ENCODE measurements at places on chromosomes 6 and 20.

GRCh38 chr20:54837226-54837625 lies 361.8 kb downstream of the DOK5 start:
- DNase-seq: no peak

- no peak for DNase-seq
Observed at GRCh38 chr6:52180787-52181558, 5.2 kb upstream of the IL17A start.

DNA sequence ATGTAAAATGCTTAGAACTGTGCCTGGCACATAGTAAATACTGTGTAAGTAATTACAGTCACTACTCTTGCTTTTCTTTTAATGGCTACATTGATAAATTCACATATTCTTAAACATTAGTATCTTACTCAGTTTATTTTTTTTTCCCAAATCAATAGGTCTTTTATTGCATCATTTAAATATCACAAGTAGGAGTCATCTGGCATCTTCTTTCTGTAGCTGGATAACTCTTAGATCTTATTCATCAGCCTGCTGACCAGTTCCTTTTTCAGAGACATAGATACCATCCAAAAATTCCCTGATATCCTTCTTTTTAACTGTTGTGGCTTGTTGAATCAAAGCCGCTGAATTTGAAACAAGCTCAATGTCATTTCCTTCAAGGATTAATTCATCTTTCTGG lies 20.0 kb upstream of the PHF3 start:
- DNase-seq: no peak

- no peak for DNase-seq
Observed at GRCh38 chr6:143961886-143962878, 45.9 kb downstream of the PLAGL1 start.

- DNase-seq: no peak
Observed at GRCh38 chr6:146273490-146273889, 244.6 kb downstream of the GRM1 start.

DNA sequence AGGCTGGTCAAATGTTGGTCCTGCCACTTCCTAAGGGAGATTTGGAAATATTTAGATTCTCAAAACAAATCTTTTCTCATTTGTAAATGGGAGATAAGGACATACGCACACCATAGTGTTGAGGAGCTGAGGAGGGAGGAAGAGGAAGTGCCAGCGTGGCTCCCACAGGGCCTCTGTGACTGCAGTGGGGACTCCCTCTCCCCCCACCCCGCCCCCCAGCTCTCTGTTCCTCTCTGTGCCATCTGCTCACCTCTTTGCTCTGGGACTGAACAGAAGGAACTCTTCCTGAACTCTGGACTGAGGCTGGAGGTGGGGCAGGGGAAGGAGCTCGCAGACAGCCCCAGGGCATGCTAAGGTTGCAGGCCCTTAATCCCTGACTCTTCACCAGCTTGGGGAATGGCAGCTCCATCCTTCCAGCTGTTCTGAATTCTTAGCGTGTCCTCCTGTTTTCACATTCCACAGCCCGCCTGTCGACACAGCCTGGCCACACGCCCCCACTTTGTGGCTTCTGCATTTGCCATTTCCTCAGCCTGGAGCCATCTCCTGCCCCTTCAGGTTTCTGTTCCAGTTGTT lies 11.4 kb downstream of the DDX27 start:
- peak; percentile 17 for DNase-seq

GRCh38 chr6:86516087-86516486 lies 421.2 kb upstream of the HTR1E start:
- DNase-seq: no peak

DNA sequence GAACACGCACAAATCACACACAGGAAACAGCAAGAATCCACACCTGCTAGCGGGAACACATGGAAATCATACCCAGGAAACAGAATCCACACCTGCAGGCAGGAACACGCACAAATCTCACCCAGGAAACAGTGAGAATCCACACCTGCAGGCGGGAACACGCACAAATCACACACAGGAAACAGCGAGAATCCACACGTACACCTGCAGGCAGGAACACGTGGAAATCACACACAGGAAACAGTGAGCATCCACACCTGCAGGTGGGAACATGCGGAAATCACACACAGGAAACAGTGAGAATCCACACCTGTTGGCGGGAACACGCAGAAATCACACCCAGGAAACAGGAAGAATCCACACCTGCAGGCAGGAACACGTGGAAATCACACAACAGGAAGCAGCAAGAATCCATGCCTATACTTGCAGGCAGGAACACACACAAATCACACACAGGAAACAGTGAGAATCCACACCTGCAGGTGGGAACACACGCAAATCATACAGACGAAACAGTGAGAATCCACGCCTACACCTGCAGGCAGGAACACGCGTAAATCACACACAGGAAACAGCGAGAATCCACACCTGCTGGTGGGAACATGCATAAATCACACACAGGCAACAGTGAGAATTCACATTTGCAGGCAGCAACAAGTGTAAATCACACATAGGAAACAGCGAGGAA lies 108.6 kb downstream of the DLL1 start:
- no peak for DNase-seq

DNA sequence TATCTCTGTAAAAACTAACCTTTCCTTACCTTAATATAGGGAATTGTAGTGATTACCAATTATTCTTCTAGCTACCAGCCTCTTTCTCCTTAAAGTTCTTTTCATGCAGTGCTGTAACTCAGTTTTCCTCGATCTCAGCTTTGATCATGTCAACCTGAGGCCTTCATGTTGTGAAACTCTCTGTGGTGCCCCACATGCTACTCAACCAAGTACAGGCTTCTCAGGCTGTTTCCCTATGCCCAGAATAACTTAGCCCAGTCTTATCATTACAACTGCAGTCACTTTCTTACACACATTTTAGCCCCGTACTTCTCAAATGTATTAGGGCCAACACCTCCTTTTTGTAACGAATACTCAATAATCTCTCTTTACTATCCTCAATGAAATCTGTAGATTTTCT lies 90.1 kb upstream of the SUPT3H start:
- DNase-seq: no peak

DNA sequence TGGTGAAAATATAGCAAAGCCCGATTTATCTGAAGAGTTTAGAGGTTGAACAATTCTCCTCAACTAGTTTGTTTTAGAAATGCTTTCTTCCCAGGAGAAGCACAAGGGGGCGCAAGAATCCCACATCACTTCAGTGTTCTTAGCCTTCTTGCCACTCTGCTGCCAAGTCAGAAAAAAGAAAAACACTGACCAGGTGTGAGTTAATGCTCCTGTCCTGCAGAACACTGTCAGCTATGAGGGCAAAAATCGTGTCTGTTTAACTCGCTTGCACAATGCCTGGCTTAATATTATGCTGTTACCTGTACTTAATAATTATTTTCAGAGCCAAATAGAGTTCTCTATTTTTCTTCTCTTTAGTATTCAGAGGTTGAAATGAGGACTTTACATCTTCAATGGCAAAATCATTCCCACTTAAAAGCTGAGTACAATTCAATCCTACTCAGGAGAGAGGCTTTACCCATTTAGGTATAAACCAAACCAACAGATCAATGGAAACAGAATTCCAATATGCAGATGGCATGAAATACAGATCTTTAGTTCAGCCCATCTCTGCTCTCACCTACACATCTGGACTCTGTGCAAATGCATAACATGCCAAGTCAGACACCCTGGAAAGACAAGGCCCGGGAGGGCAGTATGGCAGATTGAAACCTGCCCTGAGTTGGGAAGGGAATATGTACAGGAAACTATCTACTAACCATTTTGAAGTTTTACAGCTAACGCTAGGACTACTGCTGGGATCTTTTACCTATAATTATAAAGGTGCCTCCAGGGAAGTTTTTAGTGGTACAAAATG lies 71.4 kb upstream of the TULP1 start:
- DNase-seq: no peak

All from SIG-M5 (cell line).